Caco-2 (cell line): ENCODE measurements at places on chromosomes 5 and 9.

DNA sequence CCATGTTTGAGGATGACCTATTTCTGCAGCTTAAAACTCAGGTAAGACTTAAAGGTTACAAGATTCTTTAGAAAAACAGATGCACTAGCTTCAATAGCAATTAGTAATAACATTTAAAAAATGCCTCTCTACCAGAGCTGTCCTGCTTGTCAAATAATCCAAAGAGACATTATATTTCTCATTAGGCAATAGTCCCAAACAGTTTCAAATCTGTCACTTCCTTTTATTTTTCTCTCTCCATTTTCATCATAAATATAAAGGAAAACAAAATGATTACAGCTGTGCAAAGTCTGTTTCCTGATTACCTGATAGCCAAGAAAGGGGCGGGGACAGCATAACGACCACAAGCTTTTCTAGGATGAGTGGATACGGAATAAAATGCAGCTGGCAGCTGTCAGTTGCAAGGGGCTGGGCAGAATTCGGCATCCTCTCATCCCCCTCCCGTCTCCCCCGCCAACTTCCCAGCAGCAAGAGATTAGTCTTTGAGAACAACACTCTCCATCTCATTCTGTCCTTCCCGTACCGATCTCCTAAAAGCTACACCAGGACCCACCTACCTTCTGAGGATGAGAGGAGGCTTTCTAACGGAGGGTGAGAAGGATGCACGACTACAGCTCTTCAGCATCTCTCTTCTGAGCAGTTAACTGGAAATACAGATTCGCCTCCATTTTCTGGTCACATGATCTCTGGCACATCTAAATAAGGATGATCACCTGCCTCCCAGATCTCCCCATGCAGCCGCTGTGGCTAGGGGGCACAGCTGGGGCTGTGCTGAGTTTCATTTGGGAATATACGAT, 72.5 kb upstream of the PCA3 start:
- H3K4me3 ChIP-seq = peak overlapping the region; percentile 24
- H3K36me3 ChIP-seq = no peaks in the 10 kb centered on the region
- no peaks in the 10 kb centered on the region for H3K4me1 ChIP-seq
- no peak for DNase-seq
- no peaks in the 10 kb centered on the region for H3K27me3 ChIP-seq

GRCh38 chr5:94672746-94673145, 54.3 kb downstream of the SLF1 start:
- DNase-seq = no peak
- H3K4me3 ChIP-seq = no peak overlapping the region

- peak; percentile 43 for DNase-seq
- 0 out of 2 replicates have a peak, but pooled peaks cover 3% of the 10 kb centered on the region for H3K4me1 ChIP-seq
- no peak overlapping the region for H3K27ac ChIP-seq
- H3K4me3 ChIP-seq = no peak overlapping the region
Measured at GRCh38 chr5:179261301-179262125, 83.7 kb downstream of the ADAMTS2 start.

DNA sequence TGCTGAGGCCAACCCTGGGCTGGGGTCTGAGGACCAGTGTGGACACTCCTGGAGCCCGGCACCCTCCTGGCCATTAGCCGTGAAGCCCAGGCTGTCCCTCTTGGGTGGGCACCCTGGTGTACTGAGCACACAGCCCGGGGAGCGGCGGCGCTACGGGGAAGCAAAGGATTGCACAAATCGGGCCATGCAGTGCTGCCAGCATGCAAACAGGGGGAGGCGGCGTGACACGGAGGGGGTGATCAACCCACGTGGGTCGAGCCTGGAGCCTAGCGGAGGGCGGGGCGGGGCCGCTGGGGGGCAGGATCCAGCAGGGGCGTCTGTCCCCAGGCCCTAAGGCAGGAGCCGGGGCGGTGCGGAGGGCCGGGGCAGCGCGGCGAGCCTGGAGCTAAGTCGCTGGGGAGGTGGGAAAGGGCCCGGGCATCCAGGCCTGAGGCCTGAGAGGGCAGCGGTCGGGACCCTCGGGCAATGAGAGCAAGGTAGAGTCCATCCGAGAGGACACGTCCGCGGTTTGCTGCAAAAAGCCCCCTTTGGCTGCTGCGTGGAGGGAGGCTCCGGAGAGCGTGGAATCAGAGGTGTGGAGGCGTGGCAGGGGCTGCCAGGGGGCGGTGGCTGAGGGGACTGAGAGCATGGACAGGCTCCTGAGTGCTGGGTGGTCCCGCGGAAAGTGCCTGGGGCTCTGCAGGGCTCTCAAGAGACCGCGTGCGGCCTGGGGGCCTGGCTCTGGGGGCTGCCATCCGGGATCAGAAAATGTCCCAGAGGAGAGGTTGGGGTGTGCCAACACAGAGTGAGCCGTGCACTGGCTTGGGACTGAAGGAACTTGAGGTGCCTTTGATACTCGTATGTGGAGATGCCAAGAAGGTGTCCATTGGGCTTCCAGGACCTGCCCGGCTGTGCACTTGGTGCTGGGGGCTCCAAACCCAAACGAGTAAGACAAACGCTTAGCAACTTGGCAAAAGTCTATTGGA, 94.2 kb downstream of the BARX1 start:
- no peak overlapping the region for H3K27ac ChIP-seq
- H3K27me3 ChIP-seq = no peaks in the 10 kb centered on the region; the same call in 1 of the 2 replicates
- no peak for DNase-seq
- H3K4me1 ChIP-seq = no peaks in the 10 kb centered on the region

- DNase-seq = no peak
- H3K27me3 ChIP-seq = no peaks in the 10 kb centered on the region
- H3K27ac ChIP-seq = no peak overlapping the region
- no peaks in the 10 kb centered on the region for H3K4me1 ChIP-seq
- no peak overlapping the region for H3K4me3 ChIP-seq
- no peaks in the 10 kb centered on the region for H3K36me3 ChIP-seq
Measured at GRCh38 chr5:58972301-58972700, 389.4 kb downstream of the RAB3C start.

- H3K27me3 ChIP-seq = no peaks in the 10 kb centered on the region
- DNase-seq = peak; percentile 64
- no peaks in the 10 kb centered on the region for H3K4me1 ChIP-seq
Measured at GRCh38 chr9:111621895-111622480, 9.1 kb upstream of the DNAJC25 start.

GRCh38 chr5:66814146-66814991, 218.2 kb downstream of the MAST4 start:
- no peaks in the 10 kb centered on the region for H3K27me3 ChIP-seq
- no peaks in the 10 kb centered on the region; the same call in 1 of the 2 replicates for H3K4me1 ChIP-seq
- no peaks in the 10 kb centered on the region for H3K36me3 ChIP-seq
- DNase-seq = peak; percentile 57

DNA sequence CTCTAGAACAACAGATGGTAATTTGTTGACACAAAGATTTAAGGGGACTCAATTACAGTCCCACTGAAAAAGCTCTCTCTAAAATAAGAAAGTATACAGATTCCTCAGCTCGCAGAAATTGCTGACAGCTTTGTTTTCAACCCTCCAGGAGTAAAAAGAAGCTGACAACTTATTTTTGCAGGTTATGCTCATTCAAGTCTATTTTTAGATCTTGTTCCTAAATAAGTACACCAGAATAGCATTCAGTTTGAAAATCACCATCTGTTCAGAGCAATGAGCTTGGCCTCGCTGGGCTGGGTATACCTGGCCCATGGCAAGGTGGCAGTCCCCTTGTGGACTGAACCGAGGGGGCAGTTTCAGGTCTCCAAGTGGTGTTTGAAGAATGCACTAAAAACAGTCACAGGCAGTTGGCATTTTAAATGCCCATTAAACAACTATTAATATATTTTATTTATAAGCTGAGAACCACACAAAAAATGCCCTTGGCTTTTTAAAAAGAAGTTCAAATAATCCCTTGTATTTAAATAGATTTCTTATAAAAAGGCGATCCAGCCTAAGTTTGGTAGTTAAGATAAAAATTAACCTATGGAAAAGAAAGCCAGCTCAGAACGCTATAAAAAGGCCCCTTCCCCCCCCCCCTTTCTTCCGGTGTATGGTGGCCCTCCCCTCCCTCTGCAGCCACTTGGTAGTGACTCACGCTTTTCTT, 169.2 kb downstream of the AUH start:
- H3K4me3 ChIP-seq = peak overlapping the region; percentile 41
- H3K36me3 ChIP-seq = no peaks in the 10 kb centered on the region
- no peaks in the 10 kb centered on the region for H3K27me3 ChIP-seq
- peak overlapping the region; percentile 96 for H3K27ac ChIP-seq

DNA sequence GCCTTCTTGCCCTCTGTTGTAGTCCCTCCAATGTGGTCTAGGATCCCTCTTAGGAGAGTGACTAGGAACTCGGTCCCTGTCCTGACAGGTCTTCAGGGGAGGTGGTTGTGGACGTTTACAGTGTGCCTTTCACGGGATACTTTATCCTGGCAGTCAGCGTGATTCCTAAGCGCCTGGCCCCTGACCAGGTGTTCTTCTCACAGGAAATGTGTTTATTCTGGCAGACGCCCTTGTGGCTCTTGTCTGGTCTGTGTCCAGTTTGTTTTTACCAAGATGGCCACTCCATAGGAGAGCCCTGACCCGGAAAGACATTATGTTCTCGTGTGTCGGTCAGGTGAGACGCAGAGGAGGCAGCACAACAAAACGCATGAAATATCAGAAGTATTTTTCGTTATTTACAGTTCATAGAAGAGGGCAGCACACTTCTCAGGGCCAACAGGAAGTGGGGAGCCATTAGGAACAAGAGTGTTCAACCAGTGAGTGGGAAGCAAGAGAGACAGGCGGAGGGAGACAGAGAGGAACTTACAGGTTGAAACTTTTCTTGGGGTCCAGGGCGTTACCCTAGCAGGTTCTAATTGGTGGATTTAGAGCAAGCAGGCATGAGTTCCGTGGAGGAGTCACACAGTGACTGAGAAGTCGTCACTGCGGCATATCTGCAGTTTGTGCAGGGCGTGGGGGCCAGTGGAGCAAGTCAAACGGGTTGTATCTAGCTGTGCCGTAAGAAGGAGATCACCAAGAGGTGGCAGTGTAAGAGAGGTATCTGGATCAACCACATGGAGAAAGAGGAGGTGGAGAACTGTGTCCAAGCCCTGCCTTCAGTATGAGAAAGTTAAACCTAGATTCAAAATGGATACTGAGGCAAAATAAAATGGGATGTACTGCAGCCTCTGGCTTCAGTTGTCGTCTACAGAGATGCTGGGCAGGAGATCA, 412.9 kb downstream of the ZSWIM6 start:
- no peaks in the 10 kb centered on the region for H3K36me3 ChIP-seq
- H3K4me3 ChIP-seq = no peak overlapping the region
- no peak overlapping the region for H3K27ac ChIP-seq
- H3K4me1 ChIP-seq = no peaks in the 10 kb centered on the region
- H3K27me3 ChIP-seq = no peaks in the 10 kb centered on the region
- peak; percentile 13 for DNase-seq
